ENCODE measurements at places on chromosomes 12 and 14. TPM values are rescaled to one million over a fixed set of nuclear protein-coding genes. Genes with fewer than 3 reads are reported as not detected.

- peak; percentile 13 for DNase-seq
Measured at GRCh38 chr12:19771858-19772257, 332.6 kb downstream of the AEBP2 start.

DNA sequence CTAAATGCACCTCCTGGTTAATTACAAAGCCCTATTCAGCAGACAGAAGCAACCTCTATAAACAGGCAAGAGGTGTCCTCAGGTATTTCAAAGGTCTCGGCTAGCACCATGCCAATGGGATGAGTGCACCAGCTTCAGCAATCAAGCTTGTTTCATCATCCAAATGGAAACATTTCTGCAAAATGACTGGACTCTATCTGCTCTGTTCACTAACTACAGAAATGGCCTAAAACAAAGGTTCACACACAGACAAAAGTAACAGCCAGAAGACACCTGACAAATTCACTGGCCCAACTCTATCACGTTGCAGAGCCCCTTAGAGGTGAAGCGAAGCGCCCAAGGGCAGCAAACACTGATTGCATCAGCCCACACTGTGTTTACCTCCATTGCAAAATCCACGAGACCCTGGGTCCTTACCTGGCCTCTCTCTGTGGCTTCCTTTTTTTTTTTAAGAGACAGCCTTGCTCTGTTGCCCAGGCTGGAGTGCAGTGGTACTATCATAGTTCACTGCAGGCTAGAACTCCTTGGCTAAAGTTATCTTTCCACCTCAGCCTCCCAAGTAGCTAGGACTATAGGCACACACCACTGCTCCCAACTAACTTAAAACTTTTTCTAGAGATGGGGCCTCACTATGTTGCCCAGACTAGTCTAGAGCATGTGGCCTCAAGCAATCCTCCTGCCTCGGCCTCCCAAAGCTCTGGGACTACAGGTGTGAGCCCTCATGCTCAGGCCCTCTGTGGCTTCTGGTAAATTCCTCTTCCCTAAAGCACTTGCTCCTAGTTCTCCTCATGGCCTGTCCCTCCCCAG, 8.5 kb upstream of the SYNE3 start:
- no peak for DNase-seq

DNA sequence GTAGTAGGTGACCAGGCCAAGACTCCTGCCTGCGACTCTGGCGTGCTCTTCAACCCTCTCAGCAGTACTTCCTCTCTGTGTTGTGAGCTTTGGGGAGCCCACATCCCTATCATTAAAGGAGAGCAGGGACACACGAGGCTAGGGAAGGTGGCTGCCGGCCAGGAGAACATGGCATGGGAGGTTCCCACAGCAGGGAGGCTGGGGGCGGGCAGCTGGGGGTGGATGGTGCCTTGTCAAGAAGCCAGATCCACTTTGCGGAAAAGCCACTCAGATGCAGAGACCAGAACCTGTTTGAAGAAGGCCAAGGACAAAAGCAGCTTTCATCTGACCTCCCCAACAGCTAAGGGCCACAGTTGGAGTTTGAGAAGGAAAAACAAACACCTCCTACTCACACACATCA, 198.6 kb downstream of the BCL11B start:
- no peak for DNase-seq

GRCh38 chr14:94936901-94937685, 167.2 kb upstream of the GSC start:
- peak; percentile 61 for DNase-seq

GRCh38 chr12:43289426-43289801, 262.6 kb downstream of the ADAMTS20 start:
- no peak for DNase-seq

DNA sequence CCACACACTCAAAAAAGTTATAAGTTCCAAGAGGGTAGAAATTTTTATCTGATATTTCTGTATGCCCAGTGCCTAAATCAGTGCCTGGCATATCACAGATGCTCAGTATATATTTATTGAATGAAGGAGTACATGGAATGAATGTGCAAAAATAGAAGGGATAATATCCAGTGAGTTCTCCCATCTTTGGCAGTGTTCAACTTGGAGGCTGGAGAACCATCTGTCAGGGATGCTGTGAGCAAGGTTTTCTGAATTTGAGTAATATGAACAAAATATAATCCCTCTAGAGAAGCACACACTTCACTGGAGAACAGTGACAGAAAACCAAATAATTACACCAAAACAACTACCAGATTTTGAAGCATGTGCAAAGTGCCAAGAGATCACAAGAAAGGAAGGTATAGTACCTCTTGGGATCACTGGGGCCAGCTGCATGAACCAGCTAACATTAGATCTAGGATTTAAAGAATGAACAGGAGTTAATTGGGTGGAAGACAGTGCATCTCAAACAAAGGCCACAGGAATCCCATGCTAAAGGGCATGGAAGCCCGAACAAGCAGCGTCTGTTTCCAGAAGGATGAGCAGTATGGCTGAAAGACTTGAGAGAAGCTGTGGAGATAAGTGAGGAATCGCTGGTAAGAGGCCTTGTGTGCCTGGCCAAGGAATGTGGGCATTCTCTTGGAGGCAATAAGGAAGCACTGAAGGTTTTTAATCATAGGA, 11.5 kb downstream of the SLC8A3 start:
- no peak for DNase-seq

DNA sequence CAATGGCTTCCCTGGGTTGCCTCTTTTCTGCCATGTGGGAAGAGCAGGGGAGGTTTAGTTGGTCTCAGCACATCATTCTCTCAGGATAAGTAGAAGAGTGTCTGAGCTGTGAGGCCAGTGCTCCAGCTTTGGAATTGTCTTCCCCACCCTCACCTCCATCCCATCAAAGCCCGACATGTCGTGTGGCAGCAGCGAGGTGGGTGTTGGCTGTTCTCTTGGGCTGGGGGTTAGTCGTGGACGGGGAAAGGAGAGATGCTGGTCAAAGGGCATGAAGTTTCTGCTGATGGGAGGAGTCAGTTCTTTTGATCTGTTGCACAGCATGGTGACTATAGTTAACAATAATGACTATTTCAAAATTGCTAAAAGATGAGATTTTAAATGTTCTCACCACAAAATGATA, 404.2 kb downstream of the TMEM121 start:
- no peak for DNase-seq

- no peak for DNase-seq
Measured at GRCh38 chr14:22159957-22160356, 429.1 kb downstream of the DAD1 start.

DNA sequence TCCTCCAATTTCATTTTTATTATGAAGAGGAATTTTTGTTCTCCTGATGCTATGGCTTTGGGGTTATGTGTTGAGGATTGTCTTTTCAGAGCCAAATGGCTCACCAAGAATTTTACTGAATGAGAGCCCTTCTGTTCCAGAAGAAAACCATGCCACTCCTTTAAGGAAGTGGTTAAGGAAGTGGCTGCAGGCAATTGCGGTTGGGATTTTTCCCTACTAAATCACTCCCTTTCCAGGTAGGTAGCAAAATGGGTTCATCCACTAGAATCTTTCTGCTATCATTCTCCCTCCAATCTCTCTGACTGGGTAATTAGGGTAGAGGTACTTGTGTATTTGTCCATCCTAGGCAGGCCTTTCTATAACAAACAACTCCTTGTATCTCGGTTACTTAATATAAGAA, 163.1 kb downstream of the TTC8 start:
- no peak for DNase-seq

DNA sequence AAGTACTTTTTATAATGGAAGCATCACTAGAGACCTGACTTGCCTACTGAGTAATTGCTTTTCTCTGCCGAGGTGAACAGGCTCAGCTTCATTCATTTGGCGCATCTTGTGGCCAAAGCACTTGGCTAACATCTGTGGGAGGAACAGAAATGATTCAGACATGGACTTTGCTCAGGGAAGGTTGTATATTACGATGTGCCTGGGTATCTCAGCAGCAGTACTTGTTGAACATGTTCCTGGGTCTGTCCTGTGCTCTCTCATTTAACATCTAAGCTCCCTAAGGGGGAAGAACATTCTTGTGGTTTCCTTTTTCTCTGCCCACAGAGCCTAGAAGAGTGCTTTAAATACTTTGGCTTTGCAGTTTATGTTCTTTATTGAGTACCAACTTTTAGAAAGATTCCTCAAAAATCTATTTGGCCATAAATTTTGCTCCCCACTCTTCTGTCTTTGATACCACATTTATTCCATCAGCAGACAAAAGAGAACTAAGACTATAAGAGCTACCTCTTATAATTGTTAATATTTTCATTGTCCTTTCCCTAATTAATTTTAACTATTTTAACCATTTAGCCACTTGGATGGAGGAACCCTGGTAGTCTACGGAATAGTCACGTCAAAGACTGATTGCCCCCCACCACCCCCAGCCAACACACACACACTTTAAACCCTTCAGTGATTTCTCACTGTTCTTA, 101.2 kb upstream of the EGLN3 start:
- no peak for DNase-seq

DNA sequence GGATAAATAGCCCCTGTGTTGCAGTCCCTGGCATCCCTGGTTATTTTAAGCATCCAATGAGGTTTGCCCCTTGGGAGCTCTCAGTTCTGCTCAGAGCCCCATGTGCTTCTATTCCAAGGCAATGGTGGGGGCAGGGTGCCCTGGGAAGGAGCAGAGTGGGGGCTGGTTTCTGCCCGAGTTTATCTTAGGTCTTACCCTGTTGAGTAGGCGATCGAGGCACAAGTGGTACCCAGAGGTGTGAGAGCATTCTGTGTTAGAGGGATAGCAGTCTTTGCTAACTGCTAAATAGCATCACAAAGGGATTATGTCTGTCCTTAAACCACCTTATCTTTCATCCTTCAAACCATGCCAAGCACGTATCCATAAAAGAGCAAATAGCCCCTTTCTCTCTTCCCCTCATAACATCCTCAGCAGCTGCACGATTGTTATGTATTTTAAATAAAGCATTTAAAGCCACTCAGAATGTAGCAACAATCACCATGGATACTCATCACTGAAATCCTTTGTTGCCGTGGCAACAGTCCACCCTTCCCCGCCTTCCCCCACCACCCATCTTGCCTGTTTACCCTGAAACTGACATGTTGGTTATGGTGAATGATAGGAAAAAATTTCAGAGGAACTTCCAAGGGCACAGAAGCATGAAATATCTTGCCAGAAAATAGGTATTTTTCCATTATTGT, 139.3 kb downstream of the PTPN11 start:
- no peak for DNase-seq

DNA sequence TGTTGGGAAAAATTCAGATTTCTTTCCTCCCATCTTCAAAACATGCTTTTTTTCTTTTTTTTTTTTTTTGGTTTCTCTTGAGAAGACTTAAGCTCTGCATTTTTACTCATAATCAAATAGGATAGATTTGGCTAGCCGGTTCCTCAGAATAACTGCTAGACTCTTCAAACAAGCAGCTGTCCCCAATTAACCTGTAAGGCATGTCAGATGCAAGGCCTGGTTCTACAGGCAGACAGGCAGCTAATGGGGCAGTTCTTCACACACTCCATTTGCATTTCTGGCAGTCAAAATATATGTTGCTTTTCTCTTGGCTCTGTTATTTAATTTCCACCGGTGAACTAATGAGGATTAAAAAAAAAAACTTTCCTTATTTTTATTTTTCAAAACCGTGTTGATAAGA, 228.0 kb upstream of the ATP2B1 start:
- DNase-seq, result no peak

- DNase-seq, result no peak
Measured at GRCh38 chr12:32198555-32198954, 91.9 kb downstream of the BICD1 start.

KRT6A gene
- total RNA-seq, result not detected

PLA2G1B gene
- total RNA-seq, result not detected

LYZ gene
- total RNA-seq, result not detected

RAPGEF3 gene
- total RNA-seq, result 11.8 TPM

HEATR5A gene
- 19.3 TPM for total RNA-seq

Measured in H7 (cell line).